Stimulated activated CD4-positive, alpha-beta T cell treated with anti-CD3 and anti-CD28 coated beads, Interleukin-12 subunit alpha, Interleukin-12 subunit beta, amount 100 ng/mL, for 24 hours (primary cell): ENCODE measurements at places on chromosomes 2 and 18.
A peak's percentile ranks its signal among the peaks of the same experiment; 100 is the strongest.

GRCh38 chr2:43228321-43228751, 1.9 kb upstream of the ZFP36L2 start:
- DNase-seq, result no peak

DNA sequence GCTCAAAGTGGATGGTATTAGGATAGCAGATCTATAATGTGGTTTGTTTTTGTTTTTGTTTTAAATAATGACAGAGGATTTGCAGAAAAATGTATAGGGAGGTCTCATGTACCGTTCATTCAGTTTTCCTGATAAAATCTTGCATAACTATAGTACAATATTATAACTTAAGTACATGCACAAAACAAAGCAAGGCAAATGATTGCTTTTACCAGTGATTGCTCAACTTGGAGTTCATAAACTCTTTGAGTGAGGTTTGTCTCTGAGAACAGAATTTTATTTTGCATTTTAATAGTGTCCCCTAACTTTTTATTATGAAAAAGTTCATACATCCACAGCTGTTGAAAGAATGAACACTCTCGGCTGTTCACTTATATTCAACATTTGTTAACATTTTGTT, 96.6 kb downstream of the MAP4K4 start:
- DNase-seq, result no peak

- DNase-seq, result peak; percentile 49
These were observed 97.7 kb upstream of the CAB39 start for GRCh38 chr2:230614913-230615332.

GRCh38 chr2:134988994-134989605, 58.1 kb downstream of the MAP3K19 start:
- DNase-seq, result no peak

GRCh38 chr18:55549474-55550104, 38.4 kb downstream of the TCF4 start:
- no peak for DNase-seq

DNA sequence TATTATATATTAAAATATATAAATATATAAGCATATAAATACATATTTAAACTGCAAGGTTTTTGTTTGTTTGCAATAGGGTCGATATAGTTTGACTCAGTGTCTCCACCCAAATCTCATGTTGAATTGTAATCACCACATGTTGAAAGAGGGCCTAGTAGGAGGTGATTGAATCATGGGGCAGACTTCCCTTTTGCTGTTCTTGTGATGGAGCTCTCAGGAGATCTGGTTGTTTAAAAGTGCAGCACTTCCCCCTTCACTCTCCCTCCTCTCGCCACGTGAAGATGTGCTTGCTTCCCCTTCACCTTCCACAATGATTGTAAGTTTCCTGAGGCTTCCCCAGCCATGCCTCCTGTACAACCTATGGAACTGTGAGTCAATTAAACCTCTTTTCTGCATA, 2137.3 kb upstream of the CELF4 start:
- DNase-seq, result no peak

GRCh38 chr2:28620801-28621171, 124.9 kb downstream of the PLB1 start:
- no peak for DNase-seq

GRCh38 chr2:120375251-120376020, 29.5 kb downstream of the INHBB start:
- no peak for DNase-seq

DNA sequence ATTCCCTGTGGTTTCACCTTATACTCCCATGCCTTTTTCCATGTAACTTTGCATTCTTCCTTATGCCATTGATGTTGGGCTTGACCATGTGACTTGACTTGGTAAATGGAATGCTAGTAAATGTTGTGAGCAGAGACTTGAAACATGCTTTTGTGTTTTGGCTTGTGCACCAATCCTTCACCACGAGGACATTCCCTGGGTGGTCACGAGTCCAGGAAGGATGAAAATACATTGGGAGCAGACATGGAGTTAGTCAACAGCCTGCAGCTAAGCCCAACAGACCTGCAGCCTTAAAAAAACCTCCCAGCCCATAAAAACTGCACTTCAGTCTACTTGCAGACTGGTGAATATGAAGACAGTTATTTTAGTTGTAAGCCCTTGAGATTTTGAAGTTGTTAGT, 116.5 kb upstream of the SPATS2L start:
- no peak for DNase-seq

GRCh38 chr2:131521961-131522781, 5.5 kb upstream of the CCDC74A start:
- DNase-seq, result no peak

DNA sequence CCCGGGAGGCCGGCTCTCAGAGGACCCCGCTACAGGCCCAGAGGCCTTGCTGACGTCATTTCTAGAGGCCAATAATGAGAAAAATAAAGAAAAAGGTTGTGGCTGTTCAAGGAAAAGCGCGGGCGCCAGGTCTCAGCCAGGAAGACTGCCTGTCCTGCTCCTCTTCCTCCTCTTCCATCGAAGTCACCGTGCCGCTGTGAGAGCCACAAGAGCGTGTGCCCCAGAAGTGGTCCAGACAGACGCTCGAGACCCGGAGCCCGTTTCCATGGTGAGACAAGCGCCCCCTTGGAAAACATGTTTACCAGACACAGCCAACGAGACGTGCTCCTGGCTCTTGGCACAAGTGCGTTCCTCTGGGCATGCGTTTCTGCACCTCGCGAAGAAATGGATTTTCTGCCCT, 210.5 kb downstream of the HDAC4 start:
- DNase-seq, result no peak

- no peak for DNase-seq
These were observed 14.5 kb downstream of the SDC1 start for GRCh38 chr2:20210462-20210861.

DNA sequence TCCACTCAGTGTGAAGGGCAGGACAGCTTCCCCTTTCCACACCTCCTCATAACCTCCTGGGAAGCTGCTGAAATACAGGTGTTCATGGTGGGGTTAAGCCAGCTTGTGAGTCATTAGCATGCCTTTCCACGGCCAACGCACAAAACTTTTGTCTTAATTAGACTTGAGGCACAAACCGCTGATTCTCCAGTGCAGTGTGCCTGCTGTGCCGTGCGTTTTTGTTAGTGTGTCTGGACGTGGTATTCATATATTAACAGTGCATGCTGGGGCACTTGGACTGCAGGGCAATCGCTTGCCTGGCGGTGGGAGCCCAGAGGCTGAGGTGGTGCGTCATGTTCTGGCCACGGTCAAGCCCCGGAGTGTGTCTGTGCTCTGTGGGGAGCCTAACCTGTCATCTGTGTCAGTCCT, 156.2 kb downstream of the SH3RF3 start:
- DNase-seq, result no peak

DNA sequence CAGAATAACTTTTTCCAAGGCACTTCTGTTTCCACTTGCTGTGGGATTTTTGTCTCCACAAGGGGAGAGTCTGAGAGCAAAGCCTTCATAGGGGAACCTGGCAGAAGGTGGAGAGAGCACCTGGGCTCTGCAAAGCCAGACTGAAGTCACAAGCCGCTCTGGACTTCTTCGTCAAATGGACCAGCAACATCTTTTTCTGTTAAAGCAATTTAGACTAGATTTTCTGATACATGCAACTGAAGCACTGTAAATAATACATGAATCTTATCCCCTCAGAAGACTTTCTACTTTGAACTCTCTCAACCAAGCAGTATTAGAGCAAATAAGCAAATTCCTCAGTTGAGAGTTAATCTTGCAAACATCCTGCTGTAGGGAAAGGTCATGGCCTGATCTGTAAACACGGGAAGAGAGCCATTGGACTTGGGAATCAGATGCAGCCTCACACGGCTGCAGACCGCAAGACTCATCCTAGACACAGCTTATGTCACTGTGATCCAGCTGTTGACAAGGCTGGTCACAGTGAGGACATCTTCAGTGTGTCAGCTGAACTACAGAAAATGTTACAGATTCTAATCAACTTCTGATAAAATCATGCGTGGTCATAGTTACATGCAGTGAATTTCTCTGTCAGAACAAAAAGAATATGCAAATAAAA, 3.2 kb downstream of the SH3YL1 start:
- no peak for DNase-seq

DNA sequence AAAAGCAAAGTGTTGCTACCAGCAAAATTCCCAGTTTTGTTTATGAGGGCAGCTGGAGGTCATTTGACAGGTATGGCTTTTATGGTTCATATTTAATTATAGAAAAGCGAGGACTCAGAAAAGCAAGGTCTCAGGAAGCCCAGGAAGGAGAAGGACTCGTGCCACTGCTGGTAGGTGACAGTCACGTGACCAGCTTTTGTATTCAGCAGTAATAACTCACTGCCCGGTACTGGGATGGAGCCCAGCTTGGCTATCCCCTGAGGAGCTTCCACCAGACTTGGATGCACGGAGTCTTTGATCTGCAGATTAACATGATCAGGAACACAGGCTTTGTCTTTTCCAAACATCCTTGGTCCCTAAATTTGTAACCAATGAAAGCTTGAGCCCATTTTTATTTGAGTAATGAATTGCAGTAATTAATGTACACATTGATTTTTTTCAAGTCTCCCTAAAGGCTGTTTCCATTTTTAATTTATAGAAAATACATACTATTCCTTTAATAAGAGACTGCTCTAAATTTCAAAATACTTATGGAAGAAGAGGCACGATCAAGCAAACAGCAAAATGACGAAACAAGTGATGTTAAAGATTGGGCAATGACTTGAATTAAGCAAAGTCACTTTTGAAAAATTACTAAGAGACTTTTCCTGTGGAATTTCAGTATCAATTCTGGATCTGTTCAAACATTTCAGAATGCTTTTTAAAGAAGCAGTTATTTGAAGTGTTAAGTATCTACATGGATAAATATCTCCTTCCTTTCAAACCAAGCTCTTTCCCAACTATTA, 251.7 kb upstream of the HNRNPA3 start:
- no peak for DNase-seq

- no peak for DNase-seq
These were observed 353.5 kb upstream of the RGPD4 start for GRCh38 chr2:107473150-107473549.

DNA sequence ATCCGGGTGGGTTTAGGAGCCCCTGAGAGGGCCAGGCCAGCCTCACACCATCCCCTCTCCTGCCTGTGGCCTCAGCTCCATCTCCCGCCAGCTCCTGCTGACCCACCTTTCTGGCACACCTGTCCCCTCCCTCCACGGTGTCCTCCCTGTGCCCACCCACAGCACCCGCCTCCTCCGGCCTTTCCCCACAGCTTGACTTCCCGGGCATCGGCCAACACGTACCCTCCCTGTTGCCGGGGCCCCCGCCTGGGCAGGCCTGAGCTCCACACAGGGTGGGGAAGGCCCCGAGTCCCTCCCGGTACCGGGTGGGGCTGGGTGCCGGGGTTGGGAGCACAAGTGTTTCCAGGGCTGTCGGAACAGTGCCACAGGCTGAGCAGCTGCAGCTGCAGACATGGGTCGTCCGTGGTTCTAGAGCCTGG, 6.5 kb downstream of the GPC1 start:
- DNase-seq, result no peak

DNA sequence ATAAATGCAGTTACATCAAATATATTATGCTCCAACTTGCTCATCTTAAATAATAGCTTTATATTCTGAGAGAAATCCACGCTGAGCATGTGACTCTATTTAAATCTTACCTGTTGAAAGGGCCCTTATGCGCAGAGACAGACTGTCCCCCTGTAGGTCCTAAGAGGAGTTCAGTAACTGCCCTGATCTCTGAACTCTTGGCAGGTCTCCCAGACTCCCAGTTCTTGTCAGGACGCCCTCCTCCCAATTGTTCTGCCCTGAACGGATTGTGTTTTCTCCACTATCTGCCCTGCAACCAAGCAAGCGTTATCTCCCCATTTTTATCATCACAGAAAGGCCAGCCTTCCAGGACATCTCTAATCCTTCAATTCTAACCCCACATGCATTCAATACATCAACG, 954.6 kb downstream of the TSN start:
- no peak for DNase-seq

GRCh38 chr2:3260959-3261358, 116.7 kb downstream of the EIPR1 start:
- no peak for DNase-seq

- DNase-seq, result no peak
These were observed 659.0 kb upstream of the CDH7 start for GRCh38 chr18:65091744-65092329.

GRCh38 chr18:54791657-54792056, 36.6 kb upstream of the RAB27B start:
- DNase-seq, result no peak

DNA sequence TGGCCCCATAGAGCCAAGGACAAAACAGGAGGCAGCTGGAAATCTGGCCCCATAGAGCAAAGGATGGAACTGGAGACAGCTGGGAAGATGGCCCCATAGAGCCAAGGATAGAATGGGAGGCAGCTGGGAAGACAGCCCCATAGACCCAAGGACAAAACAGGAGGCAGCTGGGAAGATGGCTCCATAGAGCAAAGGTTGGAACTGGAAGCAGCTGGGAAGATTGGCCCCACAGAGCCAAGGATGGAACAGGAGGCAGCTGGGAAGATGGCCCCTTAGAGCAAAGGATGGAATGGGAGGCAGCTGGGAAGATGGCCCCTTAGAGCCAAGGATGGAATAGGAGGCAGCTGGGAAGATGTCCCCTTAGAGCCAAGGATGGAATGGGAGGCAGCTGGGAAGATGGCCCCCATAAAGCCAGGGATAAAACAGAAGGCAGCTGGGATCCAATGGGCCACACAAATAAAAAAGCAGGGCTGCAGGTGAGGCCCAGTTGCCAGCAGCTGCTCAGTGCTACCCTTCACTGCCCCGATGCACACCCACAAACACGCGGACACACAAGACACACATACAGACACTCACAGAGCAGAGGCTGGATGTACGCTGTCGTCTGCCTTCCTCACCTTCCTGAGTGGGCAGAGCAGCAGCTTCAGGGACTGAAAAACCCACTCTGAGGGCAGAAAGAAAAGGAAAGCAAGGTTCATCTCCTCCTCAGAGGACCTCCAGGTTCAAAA, 505.4 kb upstream of the MYT1L start:
- DNase-seq, result no peak

GRCh38 chr18:26545335-26546123, 2.8 kb downstream of the KCTD1 start:
- DNase-seq, result no peak

DNA sequence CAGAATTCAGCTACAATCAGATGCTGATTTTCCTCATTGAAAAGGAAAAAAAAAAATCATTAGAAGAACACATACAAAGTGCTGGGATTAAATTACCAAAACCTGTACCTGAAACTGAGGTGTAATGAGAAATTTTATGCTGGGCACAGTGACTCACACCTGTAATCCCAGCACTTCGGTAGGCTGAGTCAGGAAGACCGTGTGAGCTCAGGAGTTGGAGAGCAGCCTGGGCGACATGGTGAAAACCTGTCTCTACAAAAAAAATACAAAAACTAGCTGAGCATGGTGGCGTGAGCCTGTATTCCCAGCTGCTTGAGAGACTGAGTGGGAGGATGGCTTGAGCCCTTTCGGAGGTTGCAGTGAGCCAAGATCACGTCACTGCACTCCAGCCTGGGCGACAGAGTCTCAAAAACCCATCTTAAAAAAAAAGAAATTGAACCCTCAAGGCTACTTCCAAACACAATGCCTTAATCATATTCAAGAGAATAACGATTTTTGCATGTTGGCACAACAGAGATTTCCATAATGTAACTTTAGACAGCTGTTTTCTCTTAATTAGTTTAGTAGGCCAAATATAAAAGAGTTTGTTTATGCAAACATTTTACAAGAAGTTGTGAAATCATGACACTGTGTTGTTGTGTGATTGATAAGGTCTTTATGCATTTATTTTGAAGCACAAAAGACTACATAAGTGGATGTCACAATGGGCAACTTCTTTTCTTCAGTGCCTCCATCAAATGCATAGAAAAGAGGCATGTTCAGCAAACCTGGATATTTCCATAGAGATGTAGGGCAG, 63.9 kb downstream of the FAM161A start:
- DNase-seq, result no peak
